Mesenteric fat pad (tissue), 1 donor: ENCODE measurements at places on chromosomes 16 and 17.

GRCh38 chr17:80503031-80503430, 26.6 kb upstream of the NPTX1 start:
- no peak for DNase-seq

GRCh38 chr16:66366433-66367299, at the start of gene CDH5:
Gene CDH5 (plus strand): TSS chr16:66366691. CDS start chr16:66379338, 12,647 bp downstream.
- no peak for DNase-seq

DNA sequence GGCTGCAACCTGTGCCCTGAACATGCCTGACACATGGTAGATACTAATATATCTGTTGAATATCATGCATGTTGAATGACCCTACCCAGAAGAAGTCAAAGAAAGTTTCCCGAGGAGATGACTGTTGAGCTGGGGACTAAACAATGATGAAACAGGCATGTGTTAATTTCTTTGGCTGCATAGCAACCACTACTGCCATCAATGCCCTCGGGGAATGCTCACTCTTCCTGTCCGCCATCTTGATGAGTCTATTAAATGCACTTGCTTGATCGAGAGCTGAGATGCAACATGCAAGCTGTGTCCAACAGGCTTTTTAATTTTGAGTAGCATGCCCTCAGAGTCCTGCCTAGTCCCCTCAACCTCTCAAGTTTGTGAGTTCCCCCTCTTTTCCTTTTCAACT, 31.3 kb downstream of the GRIN2A start:
- DNase-seq = no peak

- DNase-seq = no peak
These were observed 8.9 kb downstream of the CCNF start for GRCh38 chr16:2438121-2438520.

DNA sequence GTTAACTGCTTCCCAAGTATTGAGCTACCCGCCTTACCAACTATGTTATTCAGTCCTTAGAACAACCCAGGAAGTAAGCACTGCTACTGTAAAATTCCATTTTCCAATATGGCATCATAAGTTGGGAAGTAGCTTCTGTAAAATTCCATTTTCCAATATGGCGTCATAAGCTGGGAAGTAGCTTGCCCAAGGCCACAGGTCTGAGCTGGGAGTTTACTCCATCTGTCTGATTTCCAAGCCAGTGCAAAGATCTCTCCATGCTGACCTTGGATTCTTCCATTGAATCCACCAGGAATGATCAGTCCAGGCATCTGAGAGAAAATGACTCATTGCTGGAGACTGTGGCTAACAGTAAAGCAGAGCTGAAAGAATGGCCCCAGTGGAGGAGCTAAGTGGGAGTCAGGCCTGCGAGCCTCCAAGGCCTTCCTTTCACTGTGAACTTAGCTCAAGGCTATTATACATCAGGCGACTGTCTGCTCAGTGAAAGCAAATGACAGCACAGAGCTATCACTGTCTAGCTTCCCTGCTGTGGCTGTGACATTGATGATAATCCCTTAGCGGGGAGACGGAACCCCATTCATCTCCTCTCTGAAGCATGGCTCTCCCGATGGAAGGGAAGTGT, 430.4 kb downstream of the HAPSTR1 start:
- DNase-seq = no peak

GRCh38 chr16:77838597-77839255, 50.4 kb downstream of the VAT1L start:
- DNase-seq = no peak

DNA sequence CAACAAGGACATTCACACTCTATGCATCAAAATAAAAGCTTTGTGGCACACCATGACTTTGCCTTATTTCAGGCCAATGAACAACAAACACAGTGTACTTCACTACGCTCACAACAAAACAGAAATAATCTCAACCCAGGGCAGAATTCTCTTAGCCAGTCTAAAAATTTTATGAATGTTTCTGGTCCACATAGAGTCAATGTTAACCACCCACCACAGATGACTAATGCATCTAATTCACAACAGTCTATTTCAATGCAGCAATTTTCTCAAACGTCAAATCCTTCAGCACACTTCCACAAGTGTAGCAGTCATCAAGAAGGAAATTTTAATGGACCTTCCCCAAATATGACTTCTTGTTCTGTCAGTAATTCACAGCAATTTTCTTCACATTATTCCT, 101.7 kb downstream of the CHD9 start:
- no peak for DNase-seq

DNA sequence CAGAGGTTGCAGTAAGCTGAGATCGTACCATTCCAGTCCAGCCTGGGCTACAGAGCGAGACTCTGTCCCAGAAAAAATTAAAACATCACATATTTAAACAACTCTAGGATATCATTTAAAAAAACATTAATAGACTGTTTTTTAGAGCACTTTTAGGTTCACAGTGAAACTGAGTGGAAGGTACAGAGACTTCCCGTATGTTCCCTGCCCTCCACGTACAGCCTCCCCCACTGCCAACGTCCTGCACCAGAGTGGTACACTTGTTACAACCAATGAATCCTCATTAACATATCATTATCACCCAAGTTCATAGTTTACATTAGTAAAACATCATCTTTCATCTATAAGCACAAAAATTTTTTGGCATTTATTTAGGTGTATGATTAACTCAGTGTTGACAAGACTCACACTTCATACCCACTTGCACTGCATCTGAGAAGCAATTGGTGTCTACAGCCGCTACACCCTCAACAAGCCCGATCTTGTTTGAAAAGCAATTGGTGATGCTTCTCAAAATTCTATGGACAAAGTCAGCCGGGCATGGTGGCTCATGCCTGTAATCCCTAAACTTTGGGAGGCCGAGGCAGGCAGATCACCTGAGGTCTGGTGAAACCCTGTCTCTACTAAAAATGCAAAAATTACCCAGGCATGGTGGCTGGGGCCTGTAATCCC, 39.9 kb upstream of the STH start:
- no peak for DNase-seq

DNA sequence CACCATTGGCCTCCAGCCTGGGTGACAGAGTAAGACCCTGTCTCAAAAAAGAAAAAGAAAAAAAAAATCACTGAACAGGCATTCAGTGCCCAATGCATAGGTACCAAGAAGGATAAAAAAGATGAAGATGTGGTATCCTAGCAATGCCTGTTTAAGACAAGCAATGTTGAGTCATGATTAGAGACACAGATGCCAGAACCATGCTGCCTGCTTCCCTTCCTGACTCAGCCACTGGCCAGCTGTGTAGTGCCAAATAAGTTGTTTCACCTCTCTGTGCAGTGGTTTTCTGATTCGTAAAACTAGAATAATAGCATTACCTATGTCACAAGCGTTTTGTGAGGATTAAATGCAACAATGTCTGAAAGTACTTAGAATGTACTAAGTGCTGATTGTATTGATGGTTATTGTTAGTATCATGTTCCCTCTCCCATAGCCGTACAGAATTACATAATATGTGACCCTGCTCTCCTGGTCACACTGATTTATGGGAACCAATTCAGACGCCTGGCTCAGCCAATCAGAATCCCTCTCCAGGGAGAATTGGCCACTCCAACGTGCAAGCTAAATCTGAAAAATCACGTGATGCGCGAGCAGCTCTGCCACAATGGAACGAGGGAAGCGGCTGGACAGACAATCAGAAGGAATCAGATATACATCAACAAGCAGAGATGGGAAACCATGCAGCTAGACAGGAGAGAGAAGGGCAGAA, 241.9 kb downstream of the SLC39A11 start:
- DNase-seq = no peak

- DNase-seq = no peak
These were observed 538.5 kb upstream of the CDH11 start for GRCh38 chr16:65660390-65660789.

GRCh38 chr17:38867179-38867967, 2.5 kb upstream of the LASP1 start:
- no peak for DNase-seq

DNA sequence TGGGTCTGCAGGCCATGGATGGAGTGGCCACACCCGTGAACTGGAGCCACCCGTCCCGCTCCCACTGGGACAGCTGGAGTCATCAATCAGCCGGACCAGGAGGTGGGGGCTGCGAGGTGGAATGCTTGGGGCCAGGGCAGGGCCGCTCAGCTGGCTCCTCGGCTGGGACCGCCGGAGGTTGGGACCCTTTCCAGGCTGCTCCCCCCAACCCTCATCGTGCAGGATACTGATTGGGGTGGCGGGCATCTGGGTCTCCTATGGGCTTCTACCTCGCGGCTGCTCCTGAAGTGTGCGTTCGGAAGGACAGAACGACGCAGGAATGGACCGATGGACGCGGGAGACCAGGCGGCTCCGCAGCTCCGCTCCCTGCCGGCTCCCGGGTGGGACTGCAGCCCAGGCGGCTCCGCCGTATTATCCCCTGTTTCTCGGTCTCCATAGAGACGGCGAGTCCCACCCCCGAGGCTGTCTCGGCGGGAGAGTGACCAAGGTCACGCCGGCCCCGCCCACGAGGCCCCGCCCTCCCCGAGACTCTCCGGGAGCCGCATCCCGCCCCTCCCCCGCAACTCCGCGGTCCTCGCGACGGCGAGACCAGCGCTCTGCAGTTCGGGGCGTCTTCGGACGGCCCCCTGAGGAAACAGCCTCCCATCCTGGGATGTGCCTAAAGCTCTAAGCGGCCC, at the start of gene TPPP3:
TPPP3 (minus strand) TSS at position 388 of the 677 bp plus-strand sequence. CDS start 2,387 bp downstream, outside the sequence.
- peak; percentile 93 for DNase-seq

GRCh38 chr17:12545877-12546513, 119.7 kb upstream of the MYOCD start:
- no peak for DNase-seq

- no peak for DNase-seq
These were observed 116.5 kb downstream of the ADCY9 start for GRCh38 chr16:3999479-4000325.

GRCh38 chr16:57843400-57843799, 41.1 kb upstream of the KIFC3 start:
- no peak for DNase-seq

GRCh38 chr17:9241371-9241712, 220.0 kb downstream of the NTN1 start:
- no peak for DNase-seq

DNA sequence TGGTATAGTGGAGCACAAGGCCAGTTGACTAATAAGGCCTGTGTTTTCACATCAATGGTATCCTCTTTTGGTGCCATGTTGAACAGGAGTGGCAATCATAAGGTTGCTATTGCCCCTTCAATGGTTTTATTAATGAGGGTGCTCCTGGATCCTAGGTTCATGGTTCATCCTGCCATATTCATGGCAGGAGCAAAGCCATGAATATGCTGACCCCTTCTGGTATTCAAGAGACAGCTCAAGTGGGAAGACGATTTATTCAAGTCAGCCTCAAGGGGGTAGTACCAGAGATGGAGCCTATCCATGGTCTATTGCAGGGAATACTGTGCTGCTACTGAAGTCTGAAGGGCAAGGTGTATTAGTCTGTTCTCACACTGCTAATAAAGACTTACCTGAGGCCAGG, 2.6 kb downstream of the ABCA9 start:
- DNase-seq = no peak
